Kidney tubule cell (primary cell): ENCODE measurements at places on chromosomes 6 and 20.

DNA sequence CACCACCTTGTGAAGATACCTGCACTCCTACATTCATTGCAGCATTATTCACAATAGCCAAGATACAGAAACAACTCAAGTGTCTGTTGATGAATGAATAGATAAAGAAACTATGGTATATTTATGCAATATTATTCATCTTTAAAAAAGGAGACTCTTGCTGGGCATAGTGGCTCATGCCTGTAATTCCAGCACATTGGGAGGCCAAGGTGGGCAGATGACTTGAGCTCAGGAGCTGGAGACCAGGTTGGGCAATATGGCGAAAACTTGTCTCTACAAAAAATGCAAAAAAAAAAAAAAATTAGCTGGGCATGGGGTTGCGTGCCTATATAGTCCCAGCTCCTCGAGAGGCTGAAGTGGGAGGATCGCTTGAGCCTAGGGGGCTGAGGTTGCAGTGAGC lies 119.8 kb downstream of the GJA1 start:
- DNase-seq, result no peak

GRCh38 chr20:46100988-46101387 lies 11.2 kb upstream of the NCOA5 start:
- DNase-seq, result no peak

GRCh38 chr6:7154341-7155139 lies 46.8 kb downstream of the RREB1 start:
- no peak for DNase-seq

- DNase-seq, result no peak
Measured at GRCh38 chr6:116300566-116300965, 20.8 kb upstream of the TSPYL1 start.

DNA sequence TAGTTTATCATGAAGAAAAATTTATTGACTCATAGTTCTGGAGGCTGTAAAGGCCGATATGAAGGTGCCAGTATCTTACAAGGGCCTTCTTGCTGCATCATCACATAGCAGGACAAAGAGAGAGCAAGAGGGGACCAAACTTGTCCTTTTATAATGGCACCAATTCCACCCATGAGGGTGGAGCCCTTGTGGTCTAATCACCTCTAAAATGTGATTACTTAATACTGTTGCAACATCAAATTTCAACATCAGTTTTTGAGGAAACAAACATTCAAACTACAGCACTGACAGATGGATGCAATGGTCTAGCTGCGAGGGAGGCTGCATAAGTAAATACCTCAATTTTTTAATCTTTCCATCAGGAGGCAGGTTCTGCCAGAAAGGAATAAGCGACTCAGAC lies 76.7 kb upstream of the LAMA2 start:
- no peak for DNase-seq

- DNase-seq, result peak; percentile 55
Measured at GRCh38 chr6:109082188-109082577, 12.5 kb downstream of the SESN1 start.

- DNase-seq, result no peak
Measured at GRCh38 chr6:71245265-71246049, 43.2 kb upstream of the OGFRL1 start.

DNA sequence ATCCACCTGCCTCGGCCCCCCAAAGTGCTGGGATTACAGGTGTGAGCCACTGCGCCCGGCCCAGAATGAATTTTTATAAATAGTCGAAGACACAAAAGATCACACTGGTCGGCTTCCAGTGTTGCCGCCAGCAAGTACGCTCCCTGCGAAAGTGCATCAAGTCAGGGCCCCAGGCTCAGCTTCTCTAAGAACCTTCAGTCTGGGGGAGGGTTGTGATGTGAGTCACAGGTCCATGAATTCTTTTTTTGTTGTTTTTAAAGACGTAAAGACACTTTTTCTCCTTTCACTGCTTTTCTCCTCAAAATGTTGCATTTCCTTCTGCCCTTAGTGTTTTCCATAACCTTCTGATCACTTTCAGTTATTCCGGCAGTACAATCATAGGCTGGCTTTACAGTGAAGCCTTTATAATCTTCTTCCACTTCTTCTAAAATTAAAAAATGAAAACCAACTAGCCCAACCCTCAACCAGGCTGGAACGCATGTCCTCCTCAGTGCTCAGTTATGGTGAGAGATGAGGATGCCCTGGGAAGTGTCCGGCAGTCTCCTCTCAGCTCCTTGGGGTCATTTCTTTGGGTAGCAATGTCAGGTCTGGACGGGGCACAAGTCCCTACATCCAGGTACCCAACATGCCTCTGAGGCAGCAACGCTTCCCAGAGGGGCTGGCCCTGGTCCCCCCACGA lies 66.6 kb downstream of the CSE1L start:
- no peak for DNase-seq

- peak; percentile 83 for DNase-seq
Measured at GRCh38 chr6:137353346-137353745, 134.2 kb upstream of the IFNGR1 start.

GRCh38 chr6:2961506-2961905 lies 9.9 kb downstream of the SERPINB6 start:
- no peak for DNase-seq

- DNase-seq, result peak; percentile 78
Measured at GRCh38 chr6:2857580-2858337, 16.1 kb upstream of the SERPINB1 start.

- peak; percentile 64 for DNase-seq
Measured at GRCh38 chr6:46781478-46782378, 11.5 kb upstream of the MEP1A start.

DNA sequence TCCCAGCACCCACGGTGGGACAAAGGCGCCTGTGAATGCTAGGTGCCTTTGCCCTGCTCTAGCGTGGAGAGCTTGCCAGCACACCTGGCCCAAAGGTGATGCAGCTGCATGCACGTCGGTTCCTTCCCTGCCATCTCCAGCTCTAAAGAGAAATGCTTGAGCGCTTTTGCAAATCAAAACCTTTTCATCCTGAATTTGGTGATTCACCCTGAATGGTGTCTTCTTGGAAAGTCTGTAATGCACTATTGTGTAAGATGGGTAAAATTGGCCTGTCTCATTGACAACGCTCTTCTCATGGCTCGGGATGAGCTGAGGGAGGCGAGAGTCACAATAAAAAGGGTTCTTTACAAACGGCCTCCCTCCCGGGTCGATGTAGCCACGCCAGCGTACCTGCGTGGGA lies 103.1 kb upstream of the ID4 start:
- DNase-seq, result peak; percentile 63

DNA sequence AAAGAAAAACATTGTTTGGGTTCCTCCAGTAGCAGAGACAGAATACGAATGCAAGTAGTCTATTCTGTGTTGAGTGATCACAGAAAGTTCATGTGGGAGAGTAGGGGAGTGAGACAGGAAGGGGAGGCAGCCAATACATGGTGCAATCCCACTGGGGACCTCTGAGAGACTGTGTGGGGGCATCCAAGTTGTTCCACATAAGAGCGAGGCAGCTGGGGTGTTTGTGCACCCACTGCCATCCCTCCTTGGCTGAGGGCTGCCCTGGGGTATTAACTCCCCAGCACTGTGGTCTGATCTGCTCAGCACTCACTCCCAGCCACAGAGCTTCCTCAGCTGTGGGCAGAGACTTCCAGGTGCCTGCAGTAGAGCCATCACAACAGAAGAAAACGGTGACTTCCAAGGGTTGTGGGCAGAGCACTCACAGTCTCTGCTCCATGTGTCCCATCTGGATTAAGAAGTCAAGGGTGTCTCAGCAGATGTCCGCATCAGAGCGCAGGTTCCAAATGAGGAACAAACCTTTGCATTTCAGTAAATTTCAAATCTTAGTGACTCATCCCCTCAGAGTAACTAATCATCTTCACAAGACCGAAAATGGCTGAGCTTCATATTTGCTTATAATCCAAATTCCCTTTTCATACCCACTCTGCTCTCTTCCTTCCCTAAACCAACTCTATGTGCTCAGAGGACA lies 101.9 kb upstream of the NAA20 start:
- DNase-seq, result no peak

DNA sequence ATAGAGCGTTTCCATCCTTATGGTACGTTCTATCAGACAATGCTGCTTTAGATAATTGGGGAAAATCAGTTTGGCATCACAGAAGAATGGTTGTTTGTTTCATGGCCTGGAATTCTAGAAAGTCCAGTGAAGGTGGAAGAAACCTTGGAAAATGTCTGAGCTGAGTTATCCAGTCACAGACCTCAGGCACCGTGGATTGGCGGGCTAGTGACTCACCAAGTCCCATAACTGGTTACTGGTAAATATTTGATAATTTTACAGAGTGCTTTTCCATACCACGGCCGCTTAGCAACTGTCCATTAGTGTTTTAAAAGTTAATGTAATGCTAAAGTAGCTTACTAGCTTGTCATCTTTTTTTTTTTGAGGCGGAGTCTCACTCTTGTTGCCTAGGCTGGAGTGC lies 99.4 kb downstream of the SLC35B3 start:
- peak; percentile 78 for DNase-seq

DNA sequence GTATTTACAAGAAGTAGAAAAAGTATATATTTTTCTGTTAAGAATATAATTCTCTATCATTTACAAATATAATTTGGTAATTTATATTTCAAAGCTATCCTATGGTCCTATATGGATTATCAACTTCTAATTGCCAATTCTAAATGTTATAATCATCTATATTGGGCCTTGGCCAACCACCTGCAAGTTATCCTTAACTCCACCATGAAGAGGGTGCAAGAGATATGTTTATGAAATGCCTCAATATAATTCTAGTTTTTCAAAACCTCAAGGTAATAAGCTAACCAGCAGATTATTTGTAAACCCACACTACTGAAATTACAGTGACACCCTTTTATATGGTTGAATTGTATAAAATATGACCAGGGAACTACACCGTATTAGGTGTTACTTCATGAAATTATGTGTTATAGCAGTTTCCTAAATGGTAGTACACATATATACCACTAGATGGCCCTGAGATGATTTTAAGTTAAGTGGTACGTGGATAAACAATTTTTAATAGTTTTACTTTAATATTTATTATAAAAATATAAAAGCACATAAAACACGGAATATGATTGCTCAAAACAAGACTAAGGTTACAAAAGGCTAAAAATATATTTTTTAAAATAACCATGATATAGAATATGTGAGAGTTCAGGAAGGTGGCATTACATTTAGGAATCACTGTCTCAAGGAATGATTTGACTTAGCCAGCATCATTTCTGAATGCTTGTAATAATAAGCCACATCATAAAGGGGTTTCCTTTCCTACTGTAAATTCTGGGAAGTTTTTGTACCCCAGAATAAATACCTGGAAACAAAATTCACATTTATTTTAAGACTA lies 9.8 kb upstream of the PNISR start:
- DNase-seq, result peak; percentile 33

DNA sequence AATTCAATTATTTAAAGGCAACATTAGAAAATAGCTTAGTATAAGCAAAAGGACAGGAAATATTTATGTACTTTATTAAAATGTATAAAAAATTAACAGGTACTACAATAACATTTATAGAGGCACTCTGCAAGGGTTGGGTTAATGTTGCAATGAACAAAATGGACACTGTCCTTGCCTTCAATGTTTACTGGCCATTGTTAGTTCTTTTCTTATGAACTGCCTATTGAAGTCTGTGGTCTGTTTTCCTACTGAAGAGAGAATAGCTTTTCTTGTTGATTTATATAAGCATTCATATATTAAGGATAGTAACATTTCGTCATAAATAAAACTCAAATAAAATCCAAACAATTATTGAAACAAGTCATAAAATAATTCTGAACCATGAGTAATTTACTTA lies 135.3 kb upstream of the BEND6 start:
- no peak for DNase-seq

- DNase-seq, result no peak
Measured at GRCh38 chr20:64082126-64082731, 2.0 kb downstream of the LKAAEAR1 start.

DNA sequence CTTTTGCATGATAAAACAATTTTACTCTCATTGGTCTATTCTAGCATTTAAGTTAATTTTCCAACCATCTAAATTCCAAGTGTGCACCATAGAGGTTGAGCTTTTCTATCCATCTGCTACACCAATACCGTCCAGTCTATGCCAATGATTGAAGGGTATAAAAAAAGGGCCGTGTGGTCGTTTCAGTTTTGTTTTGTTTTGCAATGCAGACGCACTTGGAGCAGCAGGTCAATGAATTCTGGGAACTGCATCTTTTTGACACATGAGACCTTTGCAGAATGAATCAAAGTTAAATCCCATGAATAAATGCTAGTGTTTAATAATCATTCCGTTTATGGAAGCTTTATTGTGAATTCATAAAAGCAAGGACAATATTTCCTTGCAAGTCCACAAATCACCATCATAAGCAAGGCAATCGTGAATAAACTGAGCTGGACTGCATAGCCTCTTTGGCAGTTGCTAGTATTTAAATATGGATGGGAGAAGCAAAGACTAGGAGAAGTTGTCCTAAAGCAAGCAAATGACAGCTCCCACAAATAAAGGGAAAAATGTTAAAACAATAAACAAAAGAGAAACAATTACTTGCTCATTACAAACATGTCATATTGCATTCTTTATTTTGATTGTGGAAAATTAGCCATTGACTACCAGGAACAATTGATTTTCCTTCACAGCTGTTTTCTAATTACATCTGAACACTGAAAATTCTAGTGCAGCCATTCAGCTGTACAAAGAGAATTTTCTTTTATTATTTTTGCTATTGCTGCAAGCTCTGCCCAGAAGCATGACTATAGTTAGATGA lies 649.7 kb upstream of the GJE1 start:
- no peak for DNase-seq

- DNase-seq, result peak; percentile 20
Measured at GRCh38 chr6:21603082-21603952, 9.8 kb downstream of the SOX4 start.
